Endothelial cell of umbilical vein (primary cell): ENCODE measurements at places on chromosomes 11 and 22. TPM values are rescaled to one million over a fixed set of nuclear protein-coding genes. Genes with fewer than 3 reads are reported as not detected.

UBQLNL gene
- 0.48 and 0.54 TPM in 2 replicates for polyA plus RNA-seq

ASCL2 gene
- not detected in 2 replicates for polyA plus RNA-seq

ZC3H12C gene
- 5.2 and 5.5 TPM in 2 replicates for polyA plus RNA-seq

RASSF7 gene
- 19.9 and 27.9 TPM in 2 replicates for polyA plus RNA-seq

CCDC73 gene
- not detected in 2 replicates for polyA plus RNA-seq

FOLR3 gene
- polyA plus RNA-seq, result not detected in 2 replicates

POU2AF2 gene
- not detected in 2 replicates for polyA plus RNA-seq

KCNE3 gene
- polyA plus RNA-seq, result 0.51 and 0.97 TPM in 2 replicates

KCNK4 gene
- polyA plus RNA-seq, result 0.06 and 0.19 TPM in 2 replicates

POU2F3 gene
- 0.06 and 0.08 TPM in 2 replicates for polyA plus RNA-seq

RAD9A gene
- polyA plus RNA-seq, result 22.2 and 25.5 TPM in 2 replicates

SLC6A5 gene
- polyA plus RNA-seq, result not detected in 2 replicates

E2F8 gene
- polyA plus RNA-seq, result 6.0 and 6.5 TPM in 2 replicates

MUC15 gene
- not detected in 2 replicates for polyA plus RNA-seq

CAPN5 gene
- 16.6 and 17.0 TPM in 2 replicates for polyA plus RNA-seq

- DNase-seq, result no peak
Observed at GRCh38 chr11:12187399-12187798, 77.0 kb downstream of the MICAL2 start.

- DNase-seq, result no peak
Observed at GRCh38 chr22:30004101-30004500, 76.2 kb upstream of the HORMAD2 start.

- no peak for DNase-seq
Observed at GRCh38 chr11:120651396-120651795, 139.8 kb downstream of the GRIK4 start.

DNA sequence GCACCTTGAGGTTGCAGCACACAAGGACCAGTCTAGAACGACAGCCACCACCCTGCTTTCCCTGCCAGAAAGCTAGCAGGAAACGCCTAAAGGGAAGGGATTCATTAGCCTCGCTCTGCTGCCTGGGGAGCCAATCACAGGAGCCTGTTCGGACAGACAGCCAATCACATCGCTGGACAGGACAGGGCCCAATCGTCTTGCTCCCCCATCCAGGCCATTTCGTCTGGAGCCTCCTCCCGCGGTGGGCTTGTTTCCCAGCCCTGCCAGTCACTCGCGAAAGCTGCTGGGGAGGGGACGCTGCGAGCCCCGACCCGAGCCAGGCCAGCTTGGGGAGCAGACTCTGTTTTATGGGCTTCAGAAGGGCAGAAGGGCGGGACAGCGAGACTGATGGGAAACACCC, 79.8 kb upstream of the NCAM1 start:
- no peak for DNase-seq

GRCh38 chr22:24200619-24201212, 19.4 kb downstream of the SUSD2 start:
- DNase-seq, result peak; percentile 74

- DNase-seq, result no peak
Observed at GRCh38 chr11:27926486-27926885, 181.5 kb downstream of the KIF18A start.

DNA sequence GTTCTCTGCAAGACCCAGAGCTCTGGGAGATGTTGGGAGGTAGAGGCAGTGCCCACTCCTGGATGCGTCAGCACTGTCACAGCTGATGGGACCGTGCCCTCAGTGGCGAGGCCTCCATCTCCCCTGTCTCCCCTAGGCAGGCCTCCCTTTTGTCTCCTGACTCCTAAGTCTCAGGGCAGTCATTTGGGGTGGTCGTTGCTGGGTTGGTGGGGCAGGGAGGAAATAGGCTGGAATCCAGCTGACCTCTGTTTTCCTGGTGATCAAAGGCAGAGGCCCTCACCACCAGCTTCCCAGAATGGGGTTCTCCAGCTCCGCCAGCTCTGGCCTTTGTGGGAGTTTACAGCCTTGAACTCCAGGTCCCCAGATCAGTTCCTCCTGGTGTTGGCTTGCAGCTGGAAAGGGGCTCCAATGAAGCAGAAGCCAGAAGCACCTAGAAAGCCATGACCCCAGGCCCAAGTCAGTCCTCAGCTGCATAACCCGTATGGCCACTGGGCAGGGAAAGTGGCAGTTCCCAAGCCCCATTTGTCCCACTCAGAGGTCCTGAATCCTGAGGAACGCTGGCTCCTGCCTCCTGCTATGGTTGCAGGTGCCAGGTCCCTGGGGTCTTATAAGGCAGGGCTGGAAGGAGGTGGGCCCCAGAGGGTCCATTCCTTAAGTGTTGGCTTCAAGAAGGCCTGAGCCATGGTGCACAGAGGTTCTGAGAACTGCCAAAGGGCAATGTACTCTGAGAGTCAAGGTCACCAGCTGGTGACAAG, 7.3 kb upstream of the FXYD2 start:
- no peak for DNase-seq

- no peak for DNase-seq
Observed at GRCh38 chr11:11152877-11153276, 200.2 kb downstream of the CSNK2A3 start.

GRCh38 chr11:35373284-35373933, 45.9 kb downstream of the SLC1A2 start:
- DNase-seq, result no peak

DNA sequence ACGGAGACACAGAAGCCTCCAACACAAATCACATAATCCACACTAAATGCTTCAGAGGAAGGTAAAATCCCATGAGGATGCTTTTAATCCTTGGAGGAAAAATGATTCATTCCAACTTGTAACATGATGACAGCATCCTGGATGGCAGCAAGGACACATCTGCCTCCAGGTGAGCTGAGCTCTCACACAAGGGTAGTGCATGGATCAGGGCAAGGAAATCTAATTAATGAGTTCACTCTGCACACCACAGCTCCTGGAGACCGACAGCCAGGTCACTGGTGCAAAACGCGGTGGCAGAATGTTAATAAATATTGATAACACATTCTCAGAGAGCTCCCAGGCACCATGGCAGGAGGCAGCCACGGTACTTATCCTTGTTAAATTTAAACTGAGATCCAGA, 40.3 kb upstream of the CYP2D6 start:
- DNase-seq, result no peak

GRCh38 chr11:115653076-115653475, 148.9 kb upstream of the CADM1 start:
- no peak for DNase-seq

DNA sequence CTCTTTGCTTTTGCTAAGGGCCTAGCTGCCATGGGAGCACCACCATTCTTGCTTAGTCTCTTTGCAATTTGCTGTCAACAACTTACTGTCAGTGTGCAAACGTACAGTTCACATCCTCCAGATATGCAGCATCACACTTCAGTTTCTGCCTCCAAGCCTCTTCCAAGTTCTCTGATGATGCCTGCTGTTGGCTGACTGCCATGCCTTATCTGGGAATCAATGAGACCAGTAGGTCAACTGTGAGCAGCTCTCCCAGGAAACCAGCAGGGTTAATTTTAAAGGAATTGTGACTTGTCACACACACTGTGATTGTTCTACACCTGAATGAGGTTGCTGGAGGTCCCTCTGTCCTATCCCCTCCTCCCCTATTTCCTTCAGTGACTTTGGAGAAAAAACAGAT, 56.0 kb downstream of the COPB1 start:
- no peak for DNase-seq

GRCh38 chr11:118095493-118095892, 8.7 kb upstream of the SMIM35 start:
- DNase-seq, result no peak

- DNase-seq, result no peak
Observed at GRCh38 chr11:79428406-79428805, 12.4 kb downstream of the TENM4 start.

DNA sequence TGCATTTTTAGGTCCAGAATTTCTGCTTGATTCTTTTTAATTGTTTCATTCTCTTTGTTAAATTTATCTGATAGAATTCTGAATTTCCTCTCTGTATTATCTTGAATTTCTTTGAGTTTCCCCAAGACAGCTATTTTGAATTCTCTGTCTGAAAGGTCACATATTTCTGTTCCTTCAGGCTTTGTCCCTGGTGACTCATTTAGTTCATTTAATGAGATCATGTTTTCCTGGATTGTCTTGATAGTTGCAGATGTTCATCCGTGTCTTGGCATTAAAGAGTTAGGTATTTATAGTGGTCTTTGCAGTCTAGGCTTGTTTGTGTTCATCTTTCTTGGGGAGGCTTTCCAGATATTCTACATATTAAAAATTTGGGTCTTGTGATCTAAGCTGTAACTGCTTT, 694.8 kb upstream of the CCDC179 start:
- peak; percentile 57 for DNase-seq

GRCh38 chr11:1922481-1923081, 3.1 kb downstream of the TNNT3 start:
- no peak for DNase-seq

DNA sequence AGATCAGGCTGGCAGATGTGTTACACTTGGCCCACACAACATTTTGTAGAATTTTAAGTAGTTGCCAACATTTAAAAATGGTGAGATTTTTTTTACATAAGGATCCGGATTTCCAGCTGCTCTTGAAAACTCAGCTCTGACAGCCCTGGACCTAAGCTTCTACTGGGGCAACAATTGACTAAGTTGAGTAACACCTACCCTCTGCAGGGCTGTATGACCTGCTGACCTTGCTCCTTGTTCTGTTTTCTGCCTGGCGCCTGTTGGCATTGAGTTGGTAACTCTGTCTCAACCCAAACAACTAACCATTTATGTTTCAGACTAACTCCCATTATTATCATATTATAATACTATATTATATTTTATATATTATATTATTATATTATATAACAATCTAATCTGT, 21.1 kb upstream of the LRRC55 start:
- no peak for DNase-seq

- peak; percentile 7 for DNase-seq
Observed at GRCh38 chr11:14386895-14387480, 28.0 kb upstream of the RRAS2 start.

DNA sequence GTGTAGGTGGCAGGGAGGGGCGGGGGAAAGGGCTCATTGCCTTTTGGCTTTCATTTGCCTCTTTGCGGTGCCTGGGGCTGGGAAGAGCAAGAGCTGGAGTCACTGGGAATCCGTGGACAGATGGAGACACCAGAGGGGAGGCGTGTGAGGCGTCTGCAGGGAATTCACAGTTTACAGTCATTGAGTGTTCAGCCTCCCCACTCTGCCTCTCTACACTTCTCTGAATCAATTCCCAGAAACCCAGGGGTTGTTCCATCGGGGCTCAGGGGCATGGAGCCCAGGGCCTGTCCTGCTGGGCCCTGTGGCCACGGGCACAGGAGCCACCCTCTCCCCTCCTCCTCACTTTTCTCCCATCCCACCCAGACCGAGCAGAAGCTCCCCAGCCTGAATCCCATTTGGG, 160.5 kb upstream of the NAV2 start:
- DNase-seq, result no peak

GRCh38 chr11:1864831-1865665, 12.2 kb downstream of the LSP1 start:
- DNase-seq, result no peak

- DNase-seq, result no peak
Observed at GRCh38 chr11:85791409-85791990, 19.4 kb downstream of the SYTL2 start.

DNA sequence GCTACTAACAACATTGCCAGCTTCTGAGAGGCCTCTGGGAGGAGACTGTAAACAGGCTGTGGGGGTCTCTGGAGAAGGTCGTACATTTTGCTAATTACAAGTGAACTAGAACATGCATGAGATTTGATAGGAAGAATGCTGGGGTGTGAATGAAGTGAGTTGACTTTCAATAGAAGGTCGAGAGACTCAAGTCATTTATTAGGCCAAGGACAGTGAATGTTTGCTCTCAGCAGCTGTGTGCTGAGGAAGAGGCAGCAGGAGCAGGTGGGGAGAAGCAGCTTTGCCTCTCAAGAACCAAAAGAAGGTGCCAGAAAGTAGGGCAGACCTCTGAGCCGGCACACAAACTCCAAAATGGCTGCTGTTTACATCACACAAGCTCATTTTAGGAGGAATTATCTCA, 91.7 kb downstream of the PIWIL4 start:
- DNase-seq, result no peak

GRCh38 chr11:102267609-102268008, 49.7 kb upstream of the BIRC3 start:
- DNase-seq, result peak; percentile 18

DNA sequence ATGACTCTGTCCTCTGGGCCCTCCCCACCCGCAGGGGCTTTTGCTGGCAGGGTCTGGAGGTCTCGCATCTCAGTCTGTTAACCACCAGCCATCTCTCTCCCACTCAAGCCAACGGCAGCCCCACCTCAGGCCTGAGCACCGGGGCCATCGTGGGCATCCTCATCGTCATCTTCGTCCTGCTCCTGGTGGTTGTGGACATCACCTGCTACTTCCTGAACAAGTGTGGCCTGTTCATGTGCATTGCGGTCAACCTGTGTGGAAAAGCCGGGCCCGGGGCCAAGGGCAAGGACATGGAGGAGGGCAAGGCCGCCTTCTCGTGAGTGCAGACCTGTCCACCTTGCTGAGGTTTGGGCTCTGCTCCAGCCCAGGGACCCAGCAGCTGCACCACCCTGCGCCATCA, 44.3 kb upstream of the TTC12 start:
- DNase-seq, result no peak

- no peak for DNase-seq
Observed at GRCh38 chr11:104221455-104221854, 57.5 kb upstream of the PDGFD start.

DNA sequence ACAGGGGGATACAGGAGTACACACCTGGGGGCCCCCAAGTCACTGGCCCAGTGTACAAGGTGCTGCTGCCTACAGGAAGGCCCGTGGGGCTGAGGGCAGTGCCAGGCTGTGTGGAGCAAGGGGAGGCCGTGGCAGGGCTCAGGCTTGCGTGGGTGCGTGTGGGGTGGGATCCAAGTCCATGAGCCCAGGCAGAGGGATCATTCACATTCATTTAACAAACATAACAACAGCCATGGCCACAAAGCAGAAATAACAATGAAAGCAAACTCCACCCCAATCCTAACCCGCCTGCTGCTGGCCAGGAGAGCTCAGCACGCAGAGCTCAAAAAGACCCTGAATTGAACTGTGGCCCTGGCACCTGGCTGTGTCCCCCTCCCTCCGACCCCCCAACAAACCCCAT, 17.0 kb upstream of the SCGB1A1 start:
- no peak for DNase-seq

GRCh38 chr11:86696451-86696850, 24.0 kb upstream of the ME3 start:
- no peak for DNase-seq

- DNase-seq, result no peak
Observed at GRCh38 chr22:40462195-40462984, 92.0 kb downstream of the SGSM3 start.

- no peak for DNase-seq
Observed at GRCh38 chr22:34847072-34847471, 218.9 kb upstream of the ISX start.

- DNase-seq, result no peak
Observed at GRCh38 chr22:45551310-45552016, 48.8 kb downstream of the FBLN1 start.

GRCh38 chr11:70001246-70001645, 76.9 kb upstream of the ANO1 start:
- no peak for DNase-seq

DNA sequence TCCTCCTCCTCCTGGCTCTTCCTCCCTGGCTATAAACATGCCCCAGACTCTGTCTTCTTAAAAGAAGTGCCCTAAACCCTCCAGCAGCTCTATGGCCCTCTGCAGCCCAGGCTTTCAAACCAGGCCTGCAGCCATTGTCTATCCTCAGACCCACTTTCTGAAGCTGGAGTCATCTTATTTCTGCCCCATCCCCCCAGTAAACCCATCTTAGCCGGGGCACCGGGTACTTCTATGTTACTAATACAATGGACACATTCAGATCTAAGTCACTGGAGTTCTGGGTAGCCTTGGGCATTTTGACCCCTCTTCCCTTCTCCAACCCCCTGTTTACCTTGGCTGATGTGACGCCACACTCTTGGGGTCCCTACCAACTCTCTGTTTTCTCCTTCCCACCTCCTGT, 29.7 kb upstream of the CACNG2 start:
- no peak for DNase-seq
